ENCODE measurements at places on chromosomes 7 and 10. TPM values are rescaled to one million over a fixed set of nuclear protein-coding genes. Genes with fewer than 3 reads are reported as not detected.

The NKX2-3 gene
- not detected for total RNA-seq

The PRTFDC1 gene
- 5.0 TPM for total RNA-seq

The SLC18A3 gene
- total RNA-seq: not detected

The ATG9B gene
- total RNA-seq: 0.13 TPM

The GAD2 gene
- total RNA-seq: not detected

The ZP3 gene
- total RNA-seq: not detected

The DNMBP gene
- total RNA-seq: 5.6 TPM

The FAM131B gene
- 0.19 TPM for total RNA-seq

Measured in cardiac septum (tissue), 1 donor.